ENCODE measurements at places on chromosomes 16 and 17.

DNA sequence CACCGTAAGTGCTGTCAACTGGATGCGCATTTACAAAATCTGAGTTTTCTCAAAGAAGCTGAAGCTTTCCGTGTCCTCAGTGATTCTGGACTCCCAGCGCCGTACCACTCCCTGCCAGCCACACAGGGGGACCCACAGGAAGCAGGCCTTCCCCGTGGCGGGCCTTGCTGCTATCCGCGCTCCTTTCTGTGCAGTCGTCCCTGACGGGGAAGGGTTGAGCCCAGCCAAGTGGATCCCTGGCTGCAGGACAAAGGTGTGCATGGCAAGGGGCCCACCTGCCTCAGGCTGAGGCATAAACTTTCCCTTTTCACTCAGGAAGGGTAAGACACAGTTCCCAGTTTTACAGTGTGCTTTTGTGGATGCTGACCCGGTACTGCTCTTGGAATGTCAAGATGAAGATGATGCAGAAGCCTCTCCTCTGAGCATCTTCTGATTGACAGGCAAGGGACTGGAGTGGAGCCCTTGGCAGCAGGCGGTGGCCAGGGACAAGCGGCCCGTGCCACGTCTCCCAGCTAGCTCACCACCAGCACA lies 93.0 kb downstream of the ANKRD11 start:
- DNase-seq, result no peak

DNA sequence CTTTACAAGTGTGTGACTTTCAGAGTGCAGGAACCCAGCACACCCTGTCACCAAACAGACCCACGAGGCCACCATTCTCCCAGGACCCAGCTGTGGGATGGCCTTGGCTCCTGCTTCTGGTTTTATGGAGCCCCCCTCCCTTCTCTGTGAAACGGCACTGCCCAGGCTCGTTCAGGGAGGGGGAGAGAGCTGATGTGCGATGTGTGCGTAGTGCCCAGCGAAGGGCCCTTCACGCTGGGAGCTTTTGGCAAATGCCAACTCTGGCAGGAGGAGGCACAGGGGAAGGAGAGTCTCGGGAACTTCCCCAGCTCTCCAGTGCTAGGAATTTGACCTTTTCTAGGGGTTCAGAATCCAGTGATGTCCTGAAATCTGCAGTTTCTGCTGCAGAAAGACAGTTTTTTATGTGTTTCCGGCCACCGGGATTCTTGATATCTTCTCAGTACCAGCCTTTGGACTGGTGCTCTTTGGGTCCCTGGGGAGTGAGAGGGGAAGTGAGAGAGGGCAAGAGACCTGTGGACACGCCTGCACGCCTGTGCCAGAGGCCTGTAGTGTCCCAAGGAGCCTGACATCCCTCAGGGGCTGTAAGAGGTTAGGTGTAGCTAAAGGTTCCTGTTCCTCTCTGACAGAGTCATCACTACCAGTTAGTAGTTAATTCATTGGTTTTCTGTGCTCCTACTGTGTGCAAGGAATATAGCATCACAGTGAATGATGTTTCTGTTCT lies 45.1 kb downstream of the CMIP start:
- no peak for DNase-seq

DNA sequence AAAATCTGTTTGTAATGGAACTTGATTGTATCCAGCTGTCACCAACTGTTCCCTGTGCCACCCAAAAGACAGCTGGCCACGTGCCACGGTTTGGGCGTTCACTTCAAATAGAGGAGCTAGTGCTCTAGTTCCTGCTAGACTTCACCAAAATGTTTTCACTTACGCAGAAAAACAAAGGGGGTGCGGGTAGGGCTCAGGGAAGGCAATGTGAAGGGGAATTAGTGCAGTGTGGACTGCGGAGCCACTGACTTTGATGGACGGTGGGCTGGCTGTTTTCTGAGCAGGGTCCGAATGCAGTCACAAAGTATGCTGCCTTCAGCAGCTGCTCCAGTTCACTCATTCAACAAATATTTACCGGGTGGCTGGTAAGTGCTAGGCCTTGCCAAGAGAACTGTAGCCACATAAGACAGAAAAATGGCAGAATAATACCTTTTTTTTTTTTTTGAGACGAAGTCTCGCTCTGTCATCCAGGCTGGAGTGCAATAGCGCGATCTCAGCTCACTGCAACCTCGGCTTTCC lies 7.6 kb upstream of the CYTH1 start:
- no peak for DNase-seq

DNA sequence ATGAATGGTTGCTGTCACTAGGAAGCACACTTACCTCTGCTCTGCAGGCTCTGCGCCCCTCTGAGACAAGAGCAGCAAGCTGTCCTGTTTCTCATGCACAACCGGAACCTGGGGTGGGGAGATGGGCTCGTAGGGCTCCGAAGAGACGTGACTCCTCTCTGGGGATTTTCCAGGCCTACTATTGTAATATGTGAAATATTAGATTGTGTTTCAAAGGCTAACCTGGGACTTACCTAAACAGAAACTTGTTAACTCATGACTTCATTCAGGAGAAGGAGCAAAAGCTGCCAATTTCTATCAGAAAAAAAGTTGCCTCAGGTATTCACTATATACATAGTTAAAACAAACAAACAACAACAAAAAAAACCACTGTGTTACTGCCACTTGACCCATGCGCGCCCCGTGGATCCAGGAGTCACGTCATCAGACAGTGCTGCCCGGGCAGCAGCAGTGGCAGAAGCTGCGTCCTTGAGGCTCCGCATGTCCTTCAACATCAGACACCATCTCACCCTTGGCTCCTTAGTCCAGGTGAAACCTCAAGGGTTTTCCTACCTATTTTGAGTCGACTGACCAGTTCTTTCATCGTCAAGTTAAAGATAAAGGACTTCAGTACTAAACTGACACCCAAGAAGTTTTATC lies 49.3 kb downstream of the TTC19 start:
- DNase-seq, result no peak

DNA sequence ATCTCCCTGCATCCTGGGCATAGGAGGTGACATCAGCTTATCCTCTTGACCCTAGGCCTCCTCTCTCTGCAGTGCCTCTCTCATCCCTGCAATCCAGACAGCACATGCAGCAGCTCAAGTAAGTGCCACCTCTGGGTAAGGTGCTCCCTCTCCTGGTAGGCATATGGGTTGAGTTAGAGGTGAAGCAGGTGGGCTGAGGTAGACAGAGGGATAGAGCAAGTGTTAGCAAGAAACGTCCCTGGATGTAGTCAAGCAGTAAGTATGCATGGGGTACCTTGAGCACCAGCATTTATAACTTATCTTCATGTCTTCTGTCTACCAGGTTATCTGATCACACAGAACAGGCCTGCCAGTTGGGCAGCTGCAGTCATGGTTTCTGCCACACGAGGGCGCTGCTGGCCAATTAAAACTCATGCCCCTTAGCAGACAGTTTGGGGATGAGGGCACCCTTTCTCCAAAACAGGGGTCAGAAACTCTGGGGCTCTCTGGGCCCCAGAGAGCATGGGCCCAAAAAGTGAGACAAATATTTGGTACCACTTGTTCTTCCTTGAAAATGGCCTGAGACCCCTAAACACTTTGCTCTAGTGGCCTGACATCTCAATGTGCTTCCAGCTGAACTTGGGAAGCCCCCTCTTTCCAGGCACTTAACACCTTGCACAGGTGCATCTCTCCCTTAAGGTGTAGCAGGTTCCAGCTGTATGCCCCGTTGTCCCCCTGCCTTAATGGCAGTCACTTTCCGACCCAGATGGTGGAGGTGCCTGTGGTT lies 59.8 kb downstream of the NEUROD2 start:
- DNase-seq, result peak; percentile 41

- DNase-seq, result no peak
Observed at GRCh38 chr17:1873418-1873817, 43.6 kb downstream of the RPA1 start.

DNA sequence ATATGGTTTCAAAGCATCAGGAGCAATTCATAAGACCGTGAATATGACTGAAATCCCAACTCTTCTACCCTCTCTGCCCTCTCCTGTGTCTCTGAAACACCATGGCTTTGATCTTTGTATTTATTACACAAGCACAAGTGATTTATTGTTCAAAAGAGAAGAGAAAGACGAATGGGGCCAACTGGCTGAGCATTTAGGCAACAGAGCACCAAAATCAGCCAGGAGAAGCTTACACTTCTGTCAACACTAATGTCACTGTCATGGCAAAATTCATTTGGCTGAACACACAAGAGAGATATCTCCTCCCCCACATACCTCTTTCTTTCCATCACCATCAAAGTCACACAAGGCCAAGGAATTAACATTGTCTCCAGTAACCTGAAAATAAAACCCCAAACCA lies 9.3 kb downstream of the BBS2 start:
- DNase-seq, result no peak

- no peak for DNase-seq
Observed at GRCh38 chr17:9273428-9274391, 252.4 kb downstream of the NTN1 start.

- DNase-seq, result no peak
Observed at GRCh38 chr16:77234611-77235010, 35.4 kb downstream of the SYCE1L start.

GRCh38 chr17:46182961-46183360 lies 10.3 kb downstream of the KANSL1 start:
- no peak for DNase-seq

GRCh38 chr17:80270836-80271235 lies 10.2 kb downstream of the RNF213 start:
- DNase-seq, result no peak
